ENCODE measurements at places on chromosomes 12 and 14.

DNA sequence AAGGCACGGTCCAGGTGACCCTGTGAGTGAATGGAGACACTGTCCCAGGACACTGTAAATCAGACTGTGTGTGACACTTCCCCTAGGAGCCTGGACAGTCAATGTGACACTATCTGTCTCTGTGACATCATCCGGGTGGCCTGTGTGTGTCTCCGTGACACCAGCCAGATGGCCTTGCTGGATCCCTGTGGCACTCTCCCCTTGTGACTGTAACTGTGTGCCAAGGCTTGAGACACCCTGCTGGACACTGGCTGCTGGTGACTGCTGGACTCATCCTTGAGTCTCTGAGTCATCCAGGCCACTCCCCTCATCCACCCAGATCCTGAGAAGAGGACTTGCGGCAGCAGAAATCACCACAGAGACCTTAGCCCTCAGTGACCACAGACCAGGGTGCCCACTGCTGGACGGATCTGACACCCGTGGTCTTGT, 51.6 kb downstream of the MVK start:
- DNase-seq: no peak

GRCh38 chr12:64171715-64172114, 50.4 kb downstream of the KICS2 start:
- no peak for DNase-seq

DNA sequence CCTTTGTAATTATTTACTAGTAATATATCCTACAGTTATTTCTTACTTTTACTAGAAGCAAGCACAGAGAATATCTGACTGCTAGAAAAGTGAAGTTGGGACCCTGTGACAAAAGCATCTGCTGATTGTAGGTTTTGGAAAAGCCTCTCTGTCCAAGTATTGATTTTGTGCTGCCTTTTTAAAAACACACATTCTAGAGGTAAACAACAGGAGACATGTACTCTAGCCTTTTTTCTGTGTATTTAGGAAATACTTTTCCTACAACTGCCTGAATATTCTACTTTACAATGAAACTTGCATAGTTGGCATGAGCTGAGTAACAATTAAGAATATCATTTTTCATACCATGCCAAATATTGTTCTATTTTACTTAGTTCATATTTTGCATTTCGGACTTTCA, 1249.0 kb downstream of the SLC16A7 start:
- no peak for DNase-seq

GRCh38 chr12:30859226-30859625, 67.3 kb upstream of the TSPAN11 start:
- DNase-seq: no peak

DNA sequence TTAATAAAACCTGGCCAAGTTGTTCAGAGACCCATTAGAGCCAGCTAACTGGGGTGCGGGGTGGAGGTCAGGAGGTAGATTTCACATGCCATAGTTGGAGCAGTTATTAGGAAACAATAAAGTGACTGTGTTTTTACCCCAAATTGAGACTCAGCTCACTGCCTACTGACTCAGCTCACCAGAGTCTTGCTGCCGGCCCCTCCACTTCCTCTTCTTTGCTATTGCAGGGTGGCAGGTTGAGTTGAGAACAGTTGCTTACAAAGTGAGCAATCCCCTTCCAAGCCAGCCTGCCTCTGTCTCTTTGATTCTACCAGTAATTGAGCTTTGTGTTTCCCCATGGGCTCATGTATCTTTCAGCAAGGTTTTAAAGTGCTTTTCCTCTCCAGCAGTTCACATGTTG, 12.9 kb downstream of the ST8SIA1 start:
- DNase-seq: no peak

DNA sequence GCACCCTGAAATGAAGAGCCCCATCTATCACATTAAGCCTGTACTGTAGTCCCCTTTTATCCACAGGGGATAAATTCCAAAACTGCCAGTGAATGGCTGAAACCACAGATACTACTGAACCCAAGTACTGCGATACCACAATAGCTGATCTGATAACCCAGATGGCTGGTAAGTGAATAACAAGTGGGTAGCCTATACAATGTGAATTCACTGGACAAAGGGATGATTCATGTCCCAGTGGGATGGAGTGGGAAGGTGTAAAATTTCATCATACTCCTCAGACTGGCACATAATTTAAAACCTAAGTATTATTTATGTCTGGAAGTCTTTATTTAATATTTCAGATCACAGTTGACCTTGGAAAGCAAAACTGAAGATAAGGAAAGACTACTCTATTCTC, 201.3 kb downstream of the GPHN start:
- no peak for DNase-seq

- DNase-seq: no peak
Observed at GRCh38 chr12:39779768-39780340, 160.3 kb upstream of the ABCD2 start.

Measured in D721Med (cell line).